Activated CD8-positive, alpha-beta memory T cell treated with anti-CD3 and anti-CD28 coated beads for 36 hours (primary cell): ENCODE measurements at places on chromosomes 3 and 15. TPM values are rescaled to one million over a fixed set of nuclear protein-coding genes. Genes with fewer than 3 reads are reported as not detected.

The BCL2A1 gene
- total RNA-seq = 79.6 TPM

The EPHA3 gene
- total RNA-seq = 0.06 TPM

The RNU6-1 gene
- not detected for total RNA-seq

The APBA2 gene
- 17.2 TPM for total RNA-seq

The GHRL gene
- not detected for total RNA-seq

The POLQ gene
- total RNA-seq = 19.8 TPM
